ENCODE measurements at places on chromosomes 2 and 18.

GRCh38 chr2:117656546-117656945 lies 157.9 kb upstream of the DDX18 start:
- no peak for DNase-seq

- no peak for DNase-seq
Observed at GRCh38 chr18:73664896-73665295, 482.7 kb downstream of the FBXO15 start.

- no peak for DNase-seq
Observed at GRCh38 chr2:207256476-207257207, 90.9 kb upstream of the KLF7 start.

DNA sequence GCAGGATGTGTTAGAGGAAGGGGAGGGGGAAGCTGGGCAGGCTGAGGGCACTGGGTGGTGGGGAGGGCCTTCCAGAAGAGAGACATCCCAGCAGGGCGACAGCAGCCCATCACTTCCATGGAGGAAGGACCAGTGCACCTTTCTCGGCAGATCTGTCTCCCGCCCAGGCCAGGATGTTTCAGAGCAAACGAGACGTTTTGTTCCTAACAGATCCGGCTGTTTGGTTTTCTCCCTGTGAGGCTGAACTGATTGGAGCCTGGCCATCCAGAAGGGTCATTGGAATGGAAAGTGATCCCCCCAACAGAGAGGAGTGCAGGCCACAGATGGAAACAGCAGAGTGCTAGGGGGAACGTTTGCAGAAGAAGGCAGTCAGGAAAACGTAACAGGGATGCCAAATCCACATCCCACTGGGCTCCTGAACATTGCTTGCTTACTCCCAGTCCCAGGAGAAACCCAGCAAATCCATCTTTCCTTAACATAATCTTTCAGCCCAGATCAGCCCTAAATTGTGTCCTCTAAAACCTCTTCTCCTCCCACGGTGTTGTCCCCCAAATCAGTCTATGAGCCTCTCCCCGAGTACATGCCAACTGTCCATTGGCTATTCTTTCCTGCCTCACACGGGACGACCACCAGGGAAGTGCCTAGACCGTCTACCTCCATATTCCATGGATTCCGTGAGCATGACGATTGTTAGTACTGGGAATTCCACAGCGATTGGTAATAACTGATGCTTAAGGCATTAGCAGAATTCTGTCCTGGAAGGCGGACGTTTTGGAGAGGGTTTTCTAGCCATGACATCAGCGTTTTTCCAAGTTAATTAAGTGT lies 126.8 kb downstream of the SEPTIN10 start:
- DNase-seq, result no peak

GRCh38 chr18:5424903-5425664 lies 118.7 kb downstream of the EPB41L3 start:
- no peak for DNase-seq

DNA sequence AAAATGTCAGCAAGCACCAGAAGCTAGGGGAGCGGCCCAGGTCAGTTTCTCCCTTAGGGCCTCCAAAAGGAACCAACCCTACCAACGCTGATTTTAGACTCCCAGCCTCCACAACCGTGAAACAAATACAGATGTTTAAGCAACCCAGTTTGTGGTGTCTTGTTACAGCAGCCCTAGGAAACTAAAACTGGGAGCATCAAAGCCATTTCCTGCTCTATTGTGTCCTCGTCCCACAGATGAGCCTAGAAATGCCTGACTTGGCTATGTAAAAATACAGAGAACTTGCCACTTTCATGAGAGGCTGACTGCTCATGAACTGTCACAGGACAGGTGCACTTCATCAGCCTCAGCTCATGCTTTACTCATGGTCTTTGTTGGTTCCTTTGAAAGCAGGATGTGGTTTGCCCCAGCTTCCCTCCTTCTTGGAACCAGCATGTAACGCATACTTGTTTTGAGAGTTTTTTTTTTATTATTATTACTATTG lies 97.6 kb upstream of the SLC39A10 start:
- no peak for DNase-seq
